ENCODE measurements at places on chromosomes 1 and 21.

DNA sequence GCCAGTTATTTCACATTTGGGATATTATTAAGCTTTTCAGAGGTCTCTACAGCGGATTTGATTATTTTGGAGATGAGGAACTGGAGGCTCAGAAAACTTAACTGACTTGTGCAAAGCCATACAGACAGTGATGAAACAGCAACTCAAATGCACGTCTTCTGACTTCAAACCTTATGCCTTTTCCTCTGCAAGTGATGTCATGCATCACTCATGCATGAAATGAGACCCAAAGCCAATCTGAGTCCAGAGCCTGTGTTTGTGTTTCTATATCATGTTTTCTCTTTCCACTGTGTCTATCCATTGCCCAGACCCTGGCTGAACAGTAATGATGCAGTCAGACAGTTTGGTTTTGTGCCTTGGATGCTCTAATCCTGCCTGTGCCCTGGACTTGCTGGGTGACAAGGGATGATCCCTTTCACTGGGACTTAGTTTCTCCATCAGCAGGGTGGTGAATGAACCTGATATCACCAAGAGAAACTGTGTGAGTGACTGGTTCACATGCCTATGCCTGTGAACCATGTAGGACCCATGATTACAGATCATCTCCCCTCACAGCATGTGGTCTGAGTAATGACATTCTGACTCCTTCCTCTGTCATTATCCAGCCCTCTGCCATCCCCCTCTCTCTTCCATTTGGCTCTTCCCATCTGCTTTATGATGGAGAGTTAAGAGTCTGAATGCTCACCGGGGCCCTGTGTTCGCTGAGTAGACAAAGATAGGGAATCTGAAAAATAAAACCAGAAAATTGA is 33.4 kb downstream of the SLAMF6 start:
- no peak for DNase-seq

- no peak for DNase-seq
Measured at GRCh38 chr1:58312971-58313563, 233.5 kb downstream of the OMA1 start.

- no peak for DNase-seq
Measured at GRCh38 chr1:238360474-238360873, 469.8 kb upstream of the ZP4 start.

DNA sequence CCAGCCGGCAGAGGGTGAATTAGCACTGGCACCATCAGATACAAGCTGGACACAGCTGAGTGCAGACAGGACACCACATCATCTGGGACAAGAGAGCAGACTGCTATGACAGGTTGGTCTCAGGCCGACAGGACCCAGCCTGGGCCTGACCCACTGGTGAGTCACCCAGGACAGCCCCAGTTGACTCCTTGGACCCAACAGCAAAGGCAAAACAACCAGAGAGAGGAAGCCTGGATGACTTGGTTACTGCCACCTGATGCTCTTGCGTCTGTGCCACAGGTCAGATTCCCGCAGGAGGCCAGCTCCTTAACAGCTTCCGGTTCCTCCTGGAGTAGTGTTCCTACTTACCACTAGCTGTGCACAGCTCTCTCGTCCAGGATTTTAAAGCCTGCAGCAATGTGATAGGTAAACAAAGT is 18.5 kb downstream of the CCN1 start:
- DNase-seq, result no peak

Data from stimulated activated CD8-positive, alpha-beta memory T cell treated with anti-CD3 and anti-CD28 coated beads, Interleukin-2, amount 100 ng/mL, for 48 hours (primary cell).